GM23338 (cell line): ENCODE measurements at places on chromosomes 11 and 22. TPM values are rescaled to one million over a fixed set of nuclear protein-coding genes. Genes with fewer than 3 reads are reported as not detected.

KLHL35 gene
- total RNA-seq: 0.28 and 1.1 TPM in 2 replicates

SLC6A5 gene
- total RNA-seq: not detected in 2 replicates

DNA sequence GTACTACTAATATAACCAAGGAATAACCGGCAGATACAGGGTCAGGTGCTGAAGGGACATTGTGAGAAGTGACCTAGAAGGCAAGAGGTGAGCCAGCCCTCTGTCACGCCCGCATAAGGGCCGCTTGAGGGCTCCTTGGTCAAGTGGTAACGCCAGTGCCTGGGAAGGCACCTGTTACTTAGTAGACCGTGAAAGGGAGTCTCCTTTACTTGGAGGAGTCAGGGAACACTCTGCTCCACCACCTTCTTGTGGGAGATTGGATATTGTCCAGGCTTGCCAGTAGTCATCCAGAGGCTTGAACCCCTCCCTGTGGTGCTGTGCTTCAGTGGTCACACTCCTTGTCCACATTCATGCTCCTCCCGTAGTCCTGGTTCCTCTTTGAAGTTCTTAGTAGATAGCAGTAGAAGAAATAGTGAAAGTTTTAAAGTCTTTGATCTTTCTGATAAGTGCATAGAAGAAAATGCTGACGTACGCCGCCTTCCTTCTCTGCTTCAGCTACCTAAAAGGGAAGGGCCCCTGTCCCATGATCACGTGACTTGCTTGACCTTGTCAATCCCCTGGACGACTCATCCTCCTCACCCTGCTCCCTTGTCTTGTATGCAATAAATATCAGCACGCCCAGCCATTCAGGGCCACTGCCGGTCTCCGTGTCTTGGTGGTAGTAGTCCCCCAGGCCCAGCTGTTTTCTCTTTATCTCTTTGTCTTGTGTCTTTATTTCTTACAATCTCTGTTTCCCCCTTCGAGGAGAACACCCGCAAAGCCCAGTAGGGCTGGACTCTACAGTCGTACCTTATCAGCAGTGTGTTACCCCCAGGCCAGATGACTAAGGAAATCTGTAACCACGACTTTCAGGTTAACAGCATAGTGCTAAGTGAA is 6.1 kb downstream of the NUP50 start:
- H3K27me3 ChIP-seq: no peaks in the 10 kb centered on the region
- no peak for DNase-seq
- H3K36me3 ChIP-seq: peaks cover 57% of the 10 kb centered on the region
- no peak overlapping the region for H3K27ac ChIP-seq
- no peak overlapping the region for H3K4me3 ChIP-seq

DNA sequence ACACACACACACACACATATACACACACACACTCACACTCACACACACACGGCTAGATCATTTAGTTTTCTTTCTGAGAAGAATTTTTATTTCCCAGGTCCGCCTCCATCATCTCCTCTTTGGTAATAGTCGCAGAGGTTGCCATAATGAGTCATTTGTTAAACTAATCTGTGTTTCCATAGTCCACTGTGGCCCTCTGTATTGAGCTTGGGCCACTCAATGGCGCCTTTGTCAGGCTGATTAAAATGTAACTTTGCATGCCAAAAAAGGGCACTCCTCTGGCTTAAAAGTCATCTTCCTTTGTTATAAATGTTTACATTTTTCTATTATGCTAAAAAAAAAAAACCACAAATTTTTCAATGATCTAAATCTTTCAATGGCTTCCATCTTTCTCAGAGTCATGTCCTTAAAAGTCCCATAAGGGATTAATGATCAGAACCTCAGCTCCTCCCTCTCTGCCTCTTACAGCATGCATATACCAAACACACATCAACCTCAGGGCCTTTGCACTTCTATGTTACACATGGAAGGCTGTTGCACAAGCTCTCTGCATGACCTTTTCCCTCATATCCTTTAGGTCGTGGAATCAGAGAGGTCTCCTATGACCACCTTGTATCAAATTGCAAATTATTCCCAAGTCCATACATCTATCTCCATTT is 35.3 kb downstream of the EHF start:
- H3K27ac ChIP-seq: no peak overlapping the region
- H3K27me3 ChIP-seq: no peaks in the 10 kb centered on the region
- peaks cover 51% of the 10 kb centered on the region for H3K4me1 ChIP-seq
- no peak overlapping the region for H3K4me3 ChIP-seq
- H3K36me3 ChIP-seq: no peaks in the 10 kb centered on the region

DDI1 gene
- total RNA-seq: not detected in 2 replicates

EXPH5 gene
- total RNA-seq: 8.4 and 12.6 TPM in 2 replicates

GRCh38 chr11:8110396-8110795 is 29.4 kb downstream of the TUB start:
- no peaks in the 10 kb centered on the region for H3K4me1 ChIP-seq
- H3K36me3 ChIP-seq: peaks cover 9% of the 10 kb centered on the region; the same call in 1 of the 2 replicates
- H3K27ac ChIP-seq: no peak overlapping the region
- no peak for DNase-seq

DNA sequence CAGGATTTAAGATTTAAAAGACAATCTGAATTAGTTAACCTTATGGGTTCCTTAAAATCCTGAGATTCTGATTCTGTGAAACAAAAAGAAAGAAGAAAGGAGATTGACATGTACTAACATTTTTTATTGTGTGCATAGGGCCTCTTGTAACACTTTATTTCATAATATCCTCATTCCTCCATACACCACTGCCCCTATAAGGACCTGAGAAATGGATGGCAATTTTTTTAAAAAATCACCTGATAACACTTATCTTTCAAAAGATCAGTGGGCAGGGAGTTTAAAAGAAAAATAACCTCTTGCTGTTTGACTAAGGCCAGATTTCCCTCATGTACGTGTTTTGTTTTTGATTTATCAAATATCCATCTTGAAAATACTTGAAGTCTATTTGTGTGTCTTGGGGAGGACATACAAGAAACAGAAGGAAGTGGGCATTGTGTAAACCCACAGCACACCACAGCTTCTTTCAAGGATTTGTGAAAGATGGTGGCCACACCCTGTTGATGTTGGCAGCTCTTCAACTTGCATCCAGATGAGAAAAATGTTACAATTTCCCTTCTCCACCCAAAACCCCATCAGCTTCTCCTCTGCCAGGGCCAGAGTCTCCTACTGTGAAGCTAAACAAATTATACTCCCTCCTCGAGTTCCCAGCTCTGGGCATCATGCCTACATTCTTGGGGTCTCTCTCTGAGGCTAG is 35.0 kb upstream of the MPEG1 start:
- DNase-seq: no peak
- no peaks in the 10 kb centered on the region for H3K27me3 ChIP-seq
- no peaks in the 10 kb centered on the region for H3K36me3 ChIP-seq

THY1 gene
- 515 and 597 TPM in 2 replicates for total RNA-seq

CYB5R2 gene
- 30.3 and 40.9 TPM in 2 replicates for total RNA-seq

OR5B21 gene
- total RNA-seq: not detected in 2 replicates

DNA sequence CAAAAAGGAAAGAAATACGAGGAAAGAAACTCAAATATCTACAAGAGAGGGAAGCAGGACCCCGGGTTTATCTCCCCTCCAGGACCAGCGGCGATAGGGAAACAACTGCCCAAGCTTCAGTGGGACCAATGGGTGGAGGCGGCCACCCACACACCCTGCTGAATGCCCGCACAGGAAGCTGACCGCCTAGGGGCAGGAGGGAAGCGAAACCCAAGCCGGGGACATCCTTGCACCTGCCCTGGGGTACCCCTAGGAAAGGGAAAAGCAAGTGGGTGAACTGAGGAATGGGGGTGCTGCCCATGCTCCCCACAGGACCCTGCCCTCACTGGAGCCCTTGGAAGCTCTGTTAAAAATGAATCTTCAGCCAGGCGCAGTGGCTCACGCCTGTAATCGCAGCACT is 27.6 kb upstream of the HMOX1 start:
- H3K27ac ChIP-seq: no peak overlapping the region
- no peak for DNase-seq
- peaks cover 11% of the 10 kb centered on the region for H3K27me3 ChIP-seq
- H3K36me3 ChIP-seq: no peaks in the 10 kb centered on the region

GRCh38 chr11:101872171-101872882 is 42.5 kb upstream of the CEP126 start:
- H3K27ac ChIP-seq: no peak overlapping the region
- H3K27me3 ChIP-seq: no peaks in the 10 kb centered on the region
- no peaks in the 10 kb centered on the region for H3K36me3 ChIP-seq
- DNase-seq: no peak
- no peak overlapping the region for H3K4me3 ChIP-seq
- H3K4me1 ChIP-seq: no peaks in the 10 kb centered on the region

RASL10A gene
- total RNA-seq: 0.54 and 3.0 TPM in 2 replicates

GRCh38 chr11:3822312-3822711 is 14.0 kb downstream of the PGAP2 start:
- no peak overlapping the region for H3K27ac ChIP-seq
- H3K27me3 ChIP-seq: no peaks in the 10 kb centered on the region
- H3K4me1 ChIP-seq: peaks cover 25% of the 10 kb centered on the region

- H3K27ac ChIP-seq: peak overlapping the region; percentile 75
- no peak for DNase-seq
- H3K4me1 ChIP-seq: peaks cover 11% of the 10 kb centered on the region
Observed at GRCh38 chr11:17077240-17077519, 287 bp downstream of the RPS13 start.

DNA sequence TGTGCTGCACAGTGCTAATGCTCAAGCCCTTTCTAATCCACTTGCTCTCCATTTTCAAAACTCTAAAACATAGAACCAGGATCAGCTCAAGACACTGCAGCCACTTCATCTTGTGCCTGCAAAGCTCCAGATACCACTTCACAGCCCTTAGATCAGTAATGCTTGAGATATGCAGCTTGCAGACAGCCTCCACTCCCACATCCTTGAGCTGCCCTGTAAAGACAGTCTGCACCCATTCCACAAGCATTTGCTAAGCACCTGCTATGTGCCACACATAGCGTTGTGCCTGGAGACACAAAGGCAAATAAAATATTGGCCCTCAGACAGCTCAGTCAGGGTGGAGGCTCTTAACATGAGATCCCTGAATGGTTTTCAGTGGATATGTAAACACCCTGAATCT is 192.5 kb upstream of the SNX19 start:
- H3K27ac ChIP-seq: no peak overlapping the region
- no peaks in the 10 kb centered on the region for H3K4me1 ChIP-seq
- no peak for DNase-seq
- peaks cover 4% of the 10 kb centered on the region; the same call in 1 of the 2 replicates for H3K36me3 ChIP-seq
- H3K4me3 ChIP-seq: no peak overlapping the region

- no peaks in the 10 kb centered on the region for H3K27me3 ChIP-seq
- no peaks in the 10 kb centered on the region for H3K36me3 ChIP-seq
- DNase-seq: no peak
- no peak overlapping the region for H3K4me3 ChIP-seq
Observed at GRCh38 chr11:123179586-123179985, 15.5 kb downstream of the CLMP start.

- H3K4me3 ChIP-seq: no peak overlapping the region
- no peak for DNase-seq
- no peaks in the 10 kb centered on the region for H3K4me1 ChIP-seq
Observed at GRCh38 chr11:58771458-58771855, 39.7 kb upstream of the GLYAT start.

GRCh38 chr11:45298718-45299117 is 12.6 kb upstream of the SYT13 start:
- no peak overlapping the region for H3K27ac ChIP-seq
- no peaks in the 10 kb centered on the region for H3K36me3 ChIP-seq
- no peak overlapping the region for H3K4me3 ChIP-seq
- H3K27me3 ChIP-seq: peaks cover 7% of the 10 kb centered on the region; the same call in 1 of the 2 replicates
- H3K4me1 ChIP-seq: 0 out of 2 replicates have a peak, but pooled peaks cover 3% of the 10 kb centered on the region
- peak; percentile 83 for DNase-seq

CARD16 gene
- total RNA-seq: not detected in 2 replicates

BATF2 gene
- total RNA-seq: 0.58 and 1.6 TPM in 2 replicates

GRCh38 chr11:70432580-70432979 is 34.3 kb downstream of the CTTN start:
- H3K4me3 ChIP-seq: no peak overlapping the region
- H3K36me3 ChIP-seq: peaks cover 22% of the 10 kb centered on the region; the same call in 1 of the 2 replicates
- no peak for DNase-seq
- no peaks in the 10 kb centered on the region for H3K4me1 ChIP-seq

ME3 gene
- 3.8 and 4.0 TPM in 2 replicates for total RNA-seq

DNA sequence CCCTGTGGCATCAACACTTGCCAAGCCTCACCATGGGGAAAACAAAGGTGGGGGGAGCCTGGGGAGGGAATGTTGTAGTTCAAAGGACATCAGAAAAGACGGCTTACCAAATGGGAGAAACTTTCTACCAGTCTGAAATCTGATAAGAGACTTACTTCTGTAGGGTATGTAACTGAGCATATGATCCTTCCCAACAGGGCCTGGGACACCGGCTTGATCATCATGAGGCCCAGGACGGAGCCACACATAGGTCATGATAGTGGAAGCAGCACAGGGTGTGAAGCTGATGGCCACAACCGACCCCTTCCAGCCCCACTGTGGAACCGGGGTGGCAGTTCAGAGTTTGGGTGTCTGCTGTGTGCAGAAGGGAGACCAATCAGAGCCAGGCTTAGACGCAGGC is 51.1 kb downstream of the MICAL3 start:
- no peak for DNase-seq
- peak overlapping the region; percentile 72 for H3K27ac ChIP-seq
- H3K27me3 ChIP-seq: no peaks in the 10 kb centered on the region
- H3K4me1 ChIP-seq: peaks cover 17% of the 10 kb centered on the region
- no peaks in the 10 kb centered on the region for H3K36me3 ChIP-seq
